ENCODE measurements at places on chromosomes 4 and X.

DNA sequence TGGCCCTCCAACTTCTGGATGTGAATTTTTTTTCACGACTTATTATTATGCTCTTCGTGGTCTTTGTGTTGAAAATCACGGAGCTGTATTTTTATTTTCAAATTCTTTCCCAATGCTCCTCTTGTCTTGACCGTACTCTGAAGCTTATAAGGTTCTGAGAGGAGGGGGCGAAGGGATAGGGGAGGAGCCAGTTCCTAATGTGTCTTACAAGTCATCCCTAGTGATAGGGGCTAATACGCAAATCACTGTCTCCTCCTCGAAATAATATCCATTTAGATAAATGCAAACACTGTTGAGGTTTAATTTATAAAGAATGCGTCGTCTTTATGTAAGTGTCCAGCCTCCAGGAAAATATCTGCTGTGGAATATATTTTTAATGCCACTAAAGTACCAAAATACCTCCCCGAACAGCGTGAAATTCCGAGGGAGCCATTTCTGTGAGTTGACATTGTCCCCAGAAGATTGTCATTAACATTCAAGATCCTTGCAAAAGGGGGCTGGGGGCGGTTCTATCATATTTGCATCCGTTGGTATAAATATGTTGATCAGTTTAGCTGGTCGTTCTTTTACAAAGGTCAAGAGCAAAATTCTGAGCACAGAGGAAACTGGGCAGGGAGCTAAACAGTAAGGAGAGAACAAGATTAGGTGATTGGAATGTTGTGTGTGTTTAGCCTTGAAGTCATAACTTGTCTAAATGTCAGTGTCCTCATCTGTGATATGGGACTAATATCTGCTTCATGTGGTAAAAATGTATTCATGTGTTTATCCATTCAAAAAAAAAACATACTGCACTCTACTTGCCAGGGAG is 3.7 kb upstream of the FAT1 start:
- peak; percentile 64 for DNase-seq

DNA sequence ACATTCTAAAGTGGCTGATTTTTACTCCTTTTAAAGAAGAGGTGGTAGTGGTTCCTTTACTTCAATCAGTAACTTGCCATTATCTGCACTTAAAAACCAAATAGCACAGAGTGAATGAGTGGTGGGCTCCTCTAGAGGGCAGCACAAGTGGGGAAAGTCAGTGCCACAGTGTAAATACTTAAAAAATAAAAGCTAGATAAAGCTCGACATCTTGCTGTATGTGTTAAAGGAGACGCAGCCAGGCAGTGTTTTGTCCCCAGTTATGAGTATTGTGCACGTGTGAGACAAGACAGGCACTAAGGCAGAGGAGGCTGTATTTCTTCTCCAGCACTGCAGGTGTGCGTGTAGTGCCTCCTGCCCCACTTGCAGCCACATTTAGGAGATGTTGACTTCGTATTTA is 24.6 kb downstream of the NAP1L5 start:
- DNase-seq: peak; percentile 10

DNA sequence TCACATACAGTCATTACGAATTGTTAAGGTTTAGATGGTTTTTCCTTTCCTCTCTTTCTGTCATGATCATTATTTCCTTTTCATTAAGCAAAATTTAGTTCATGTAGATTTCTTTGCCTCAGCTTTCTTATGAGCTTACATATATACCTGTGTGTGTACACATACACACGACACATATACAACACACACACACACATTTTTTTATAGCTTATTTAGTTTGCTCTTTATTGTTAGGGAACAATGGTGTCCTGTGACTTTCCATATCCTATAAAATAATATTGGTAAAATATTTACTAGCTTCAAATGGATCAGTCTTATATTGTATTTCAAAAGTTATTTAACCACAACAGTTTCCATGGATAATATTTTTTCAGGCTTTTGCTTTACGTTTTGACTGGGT is 840.7 kb downstream of the PCDH18 start:
- DNase-seq: no peak

- no peak for DNase-seq
These were observed 5.3 kb downstream of the GPM6A start for GRCh38 chr4:175806727-175807126.

GRCh38 chrX:21606002-21606401 is 52.1 kb downstream of the KLHL34 start:
- no peak for DNase-seq

DNA sequence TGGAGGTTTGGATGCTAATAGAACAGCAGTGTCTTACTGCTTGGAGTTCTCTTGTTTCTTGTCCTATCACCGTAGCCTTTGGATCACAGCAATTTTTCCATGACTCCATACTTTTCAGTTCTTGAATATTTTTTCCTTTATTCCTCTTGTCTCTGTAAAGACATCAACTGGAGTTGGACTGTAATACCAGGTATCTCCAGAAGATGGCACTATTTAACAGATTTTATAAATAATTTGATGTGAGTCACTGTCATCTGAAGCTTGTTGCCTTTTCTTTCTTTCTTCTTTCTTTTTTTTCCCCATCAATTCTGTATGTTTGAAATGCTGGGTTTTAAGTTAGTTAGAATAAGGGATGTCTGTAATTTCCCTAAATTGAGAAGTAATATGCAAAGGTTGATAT is 24.1 kb downstream of the HPRT1 start:
- DNase-seq: peak; percentile 12

All from H7 (cell line).